ENCODE measurements at places on chromosomes 5 and 9.

GRCh38 chr5:142717582-142718215 lies 31.8 kb upstream of the FGF1 start:
- no peak for DNase-seq

DNA sequence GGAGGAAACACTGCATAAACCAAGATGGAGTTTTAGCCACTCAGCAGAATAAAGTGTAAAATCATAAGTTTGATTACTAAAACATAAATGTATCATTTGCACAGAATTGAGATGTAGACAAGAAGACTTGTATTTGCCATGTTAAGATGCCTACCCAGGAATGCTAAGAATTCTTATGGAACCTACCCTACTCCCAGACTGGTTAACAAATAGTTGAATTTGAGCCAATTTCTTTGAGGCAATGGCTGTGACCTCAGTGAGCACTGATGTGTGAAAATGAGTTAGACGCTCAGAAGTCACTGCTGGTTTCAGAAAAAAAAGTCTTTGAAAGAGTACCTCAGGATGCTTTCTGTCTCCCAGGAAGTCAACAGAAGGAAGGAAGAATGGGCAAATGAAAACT lies 95.6 kb downstream of the ESM1 start:
- DNase-seq = no peak

DNA sequence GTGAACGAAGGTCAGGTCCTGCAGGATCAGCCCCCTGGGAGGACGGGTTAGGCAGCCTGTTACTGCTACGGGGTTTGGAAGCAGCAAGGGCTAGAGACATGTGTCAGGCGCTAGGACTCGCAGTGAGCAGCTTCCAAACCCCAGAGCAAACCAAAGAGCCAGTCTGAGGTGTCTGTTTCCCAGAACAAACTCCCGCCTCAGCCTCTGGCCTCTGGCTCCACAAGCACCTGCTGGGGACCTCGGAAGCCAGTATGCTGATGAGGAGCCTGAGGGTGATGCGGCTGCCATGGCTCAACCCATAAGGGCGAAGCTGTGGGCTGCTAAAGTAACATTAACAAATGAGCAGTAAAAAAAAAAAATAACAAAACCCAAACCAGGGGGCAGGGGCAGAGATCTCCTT lies 35.0 kb downstream of the PRRT1B start:
- no peak for DNase-seq

DNA sequence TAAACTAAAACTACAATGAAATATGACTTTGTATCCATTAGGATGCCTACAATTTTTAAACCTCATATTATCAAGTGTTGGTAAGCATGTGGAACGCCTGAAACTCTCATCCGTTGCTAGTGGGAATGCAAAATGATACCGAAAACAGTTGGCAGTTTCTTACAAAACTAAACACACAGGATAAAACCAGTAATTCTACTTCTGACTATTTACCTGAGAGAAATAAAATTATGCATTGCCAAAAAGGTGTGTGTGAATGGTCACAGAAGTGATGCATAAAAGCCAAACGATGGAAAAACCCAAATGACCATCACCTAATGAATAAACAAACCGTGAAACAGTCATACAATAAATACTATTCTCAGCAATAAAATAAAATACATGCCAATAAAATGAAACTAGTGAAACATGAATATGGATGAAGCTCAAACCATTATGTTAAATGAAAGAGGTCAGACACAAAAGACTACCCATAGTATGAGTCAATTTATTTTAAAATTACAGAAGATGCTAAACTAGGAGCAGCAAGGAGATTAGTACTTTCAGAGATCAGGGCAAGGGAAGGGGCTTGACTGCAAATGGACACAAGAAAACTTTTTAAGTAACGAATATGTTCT lies 13.4 kb downstream of the AUH start:
- DNase-seq = no peak

DNA sequence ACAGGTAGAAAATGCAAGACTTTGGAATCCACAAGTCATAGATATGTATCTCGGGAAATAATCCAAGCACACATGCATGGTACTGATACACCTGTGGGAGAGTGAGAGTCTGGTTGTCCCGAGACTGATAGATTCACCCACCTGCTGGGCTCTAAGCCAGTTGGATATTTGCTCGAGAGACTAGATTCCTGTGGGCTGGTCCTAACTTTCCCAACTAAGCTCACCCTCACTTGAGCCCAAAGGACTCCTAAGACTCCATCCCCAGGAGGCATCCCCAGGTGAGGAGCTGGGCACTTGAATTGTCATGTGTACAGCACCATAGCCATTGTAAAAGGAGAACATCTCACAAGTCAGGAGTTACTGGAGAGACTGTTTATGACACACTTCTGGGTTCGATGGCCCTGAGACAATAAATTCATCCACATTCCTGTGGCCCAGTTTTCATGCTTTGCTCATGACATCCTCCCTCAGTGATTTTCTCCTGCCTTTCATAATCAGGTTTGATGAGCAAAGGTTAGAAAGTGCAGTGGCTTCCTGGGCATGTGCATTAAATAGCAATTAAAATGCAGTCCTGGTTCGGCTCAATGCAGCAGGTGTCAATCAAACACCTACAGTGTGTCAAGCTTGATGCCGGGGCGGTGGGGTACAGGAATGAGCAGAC lies 18.1 kb downstream of the SLC1A1 start:
- no peak for DNase-seq

DNA sequence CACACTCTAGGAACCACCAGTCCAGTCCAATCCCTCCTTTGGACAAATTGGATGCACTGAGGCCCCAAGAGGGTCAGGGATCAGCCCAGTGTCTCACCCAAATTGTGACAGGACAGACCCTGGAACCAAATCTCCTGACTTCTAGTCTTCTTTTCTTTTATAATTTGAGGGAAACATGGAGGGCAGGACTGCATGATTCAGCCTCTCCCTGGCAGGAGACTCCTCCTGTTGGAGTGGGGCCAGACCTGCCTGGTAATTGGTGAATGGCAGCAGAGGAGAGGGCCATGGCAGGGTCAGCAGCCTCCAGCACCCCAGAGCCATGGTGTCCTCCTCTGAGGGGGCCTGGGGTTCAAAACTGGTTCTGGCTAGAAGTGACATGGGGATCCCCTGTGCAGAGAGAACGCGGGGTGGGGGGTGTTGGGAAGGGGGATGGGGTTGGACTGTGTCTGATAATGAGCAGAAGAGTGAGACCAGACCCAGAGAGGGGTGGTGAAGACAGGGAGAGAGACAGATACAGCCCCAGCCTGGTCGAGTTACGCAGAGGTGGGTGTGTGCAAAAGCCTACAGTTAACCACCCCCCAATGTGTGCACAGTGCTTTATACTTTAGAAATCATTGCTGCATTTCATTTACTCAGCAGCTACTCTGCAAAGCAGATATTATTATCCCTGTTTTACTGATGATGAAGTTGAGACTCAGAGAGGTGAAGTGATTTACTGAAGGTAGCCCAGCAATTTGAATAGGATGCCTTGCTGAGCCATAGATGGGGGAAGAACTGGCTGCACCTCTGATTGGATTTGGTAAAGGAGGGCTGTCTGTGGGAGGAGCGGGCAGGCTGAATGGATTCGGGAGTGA lies 3.8 kb upstream of the SYNPO start:
- no peak for DNase-seq

DNA sequence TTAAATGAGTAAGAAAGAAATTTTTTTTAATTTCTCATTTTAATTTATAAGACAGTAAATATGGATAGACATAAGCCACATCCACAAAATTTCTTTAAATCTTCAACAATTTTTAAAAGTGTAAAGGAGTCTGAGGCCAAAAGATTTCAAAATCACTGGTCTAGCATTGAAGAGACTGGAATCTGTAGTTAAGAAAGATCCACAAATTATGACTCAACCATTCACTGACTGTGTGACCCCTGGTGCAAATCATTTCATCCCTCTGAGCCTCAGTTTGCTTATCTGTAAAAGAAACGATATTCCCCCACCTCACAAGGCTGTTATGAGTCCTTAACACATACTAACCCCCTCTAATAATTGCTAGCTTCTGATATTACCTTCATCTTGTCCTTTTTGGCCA lies 98.5 kb downstream of the EBF1 start:
- no peak for DNase-seq

DNA sequence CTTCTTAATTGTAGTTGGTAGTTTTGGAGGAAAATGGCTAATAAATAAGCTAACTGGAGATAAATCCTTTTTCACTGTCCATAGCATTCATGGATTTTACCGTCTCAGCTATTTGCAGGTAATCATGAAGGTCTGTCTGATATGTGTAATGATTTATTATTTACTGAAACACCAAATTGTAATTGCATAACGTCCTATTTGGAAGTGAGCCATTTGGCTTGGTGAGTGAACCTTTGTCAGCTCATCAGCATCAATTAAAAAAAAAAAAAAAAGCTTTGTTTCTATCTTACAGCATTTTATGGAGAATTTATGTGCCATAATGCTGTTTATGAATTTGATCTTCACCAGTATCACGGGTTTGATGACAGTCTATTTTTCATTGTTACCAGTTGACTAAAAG lies 20.2 kb downstream of the RECK start:
- no peak for DNase-seq

GRCh38 chr9:96497117-96497399 lies 47.1 kb downstream of the HABP4 start:
- DNase-seq = no peak

- DNase-seq = no peak
Measured at GRCh38 chr5:56095579-56096102, 100.9 kb upstream of the IL6ST start.

DNA sequence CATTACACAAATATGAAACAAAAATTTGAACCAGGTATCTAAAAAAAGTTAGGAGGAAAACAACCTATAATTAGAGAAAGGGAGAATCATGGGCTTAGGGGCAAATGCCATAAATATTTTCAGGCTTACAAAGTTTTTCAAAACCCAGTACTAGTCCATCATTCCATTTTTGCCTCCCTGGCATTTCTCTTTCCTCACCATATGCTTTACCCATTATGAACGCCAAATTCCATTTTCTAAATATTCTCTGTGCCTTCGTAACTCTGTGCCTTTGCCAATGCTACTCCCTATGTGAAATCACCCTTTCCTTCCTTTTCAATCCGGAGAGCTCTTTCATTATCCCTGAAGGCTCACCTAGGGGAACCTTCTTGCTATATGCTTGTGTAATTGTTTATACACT lies 434.1 kb downstream of the ZSWIM6 start:
- no peak for DNase-seq

GRCh38 chr5:67073045-67073680 lies 123.4 kb downstream of the CD180 start:
- DNase-seq = no peak

- no peak for DNase-seq
Measured at GRCh38 chr9:108746864-108747263, 108.9 kb downstream of the ACTL7B start.

GRCh38 chr9:134403292-134403681 lies 77.0 kb downstream of the RXRA start:
- no peak for DNase-seq

DNA sequence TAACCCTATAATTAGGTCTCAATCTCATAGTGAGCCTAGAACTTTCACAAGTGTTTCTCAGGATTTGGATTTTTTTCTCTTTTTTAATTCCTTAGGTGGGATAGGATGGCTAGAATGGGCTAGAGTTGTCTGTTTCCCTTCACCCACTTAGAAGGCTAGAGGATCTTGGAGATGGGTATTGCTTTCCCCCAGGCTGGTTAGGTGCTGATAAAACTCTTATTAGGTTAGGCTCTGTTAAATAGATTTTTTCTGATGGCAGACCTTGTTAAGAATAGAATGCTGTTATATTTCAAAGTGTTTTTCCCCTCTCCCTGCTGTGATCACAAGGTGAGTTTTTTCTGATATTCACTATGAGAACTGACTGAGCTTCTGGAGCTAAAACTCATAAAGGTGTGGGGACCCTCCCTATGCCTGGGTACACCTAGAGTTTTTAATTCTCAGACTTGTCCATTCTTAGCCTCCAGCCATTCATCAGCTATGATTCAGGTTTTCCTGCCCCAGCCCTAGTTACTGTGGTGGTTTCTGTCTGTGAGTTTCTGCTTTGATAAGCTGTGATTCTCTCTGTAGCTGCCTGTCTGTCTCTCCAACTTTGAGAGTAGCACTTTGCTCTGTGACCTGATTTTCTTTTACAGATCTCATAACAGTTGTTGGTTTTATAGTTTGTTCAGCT lies 132.4 kb downstream of the HACD4 start:
- no peak for DNase-seq

GRCh38 chr9:134764473-134765269 lies 115.9 kb upstream of the FCN2 start:
- DNase-seq = no peak

- no peak for DNase-seq
Measured at GRCh38 chr9:16315720-16316119, 554.8 kb downstream of the BNC2 start.

- no peak for DNase-seq
Measured at GRCh38 chr9:92159058-92159457, 43.8 kb upstream of the SPTLC1 start.

DNA sequence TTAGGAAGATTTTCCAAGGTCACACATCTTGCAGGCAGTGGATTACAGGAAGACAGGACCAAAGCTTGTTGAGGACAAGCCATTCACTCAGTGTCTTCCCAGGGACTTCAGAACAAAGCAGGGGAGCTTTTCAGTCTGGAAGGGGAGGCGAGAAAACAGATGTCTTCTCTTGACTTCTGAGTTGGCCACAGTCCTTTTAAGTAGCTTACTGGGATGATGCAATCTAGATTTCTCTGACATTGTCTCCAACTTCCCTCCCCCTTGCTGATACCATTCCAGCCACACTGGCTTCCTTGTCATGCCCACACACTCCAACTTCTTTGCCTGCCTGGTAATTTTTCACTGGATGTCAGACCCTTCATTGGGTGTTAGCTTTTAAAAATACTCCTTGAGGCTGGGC lies 174.2 kb upstream of the TBC1D2 start:
- DNase-seq = no peak

DNA sequence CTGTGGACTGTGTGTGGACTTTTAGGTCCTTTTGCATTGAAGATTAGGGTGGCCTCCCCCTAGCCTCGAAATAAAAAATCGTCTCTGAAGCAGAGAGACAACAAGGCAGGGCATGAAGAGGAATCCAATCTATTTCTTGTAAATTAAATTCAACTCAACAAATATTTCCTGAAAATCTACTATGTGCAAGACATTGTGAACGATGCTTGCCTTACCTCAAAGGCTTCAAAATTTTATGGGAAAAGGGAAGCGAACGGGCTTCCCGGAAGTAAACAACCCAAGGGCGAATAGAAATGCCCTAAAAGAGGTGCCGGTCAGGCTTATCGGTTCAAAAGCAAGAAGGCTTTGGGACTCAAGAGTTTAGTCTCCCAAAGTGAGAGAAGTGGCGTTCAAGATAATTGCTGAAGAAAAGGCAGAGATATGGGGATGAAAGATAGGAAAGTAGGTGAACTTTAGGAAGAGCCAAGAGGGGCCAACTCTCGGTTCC lies 525 bp downstream of the KIF24 start:
- DNase-seq = no peak

Data from T-helper 1 cell (primary cell).